Hematopoietic multipotent progenitor cell treated with erythropoietin and hydrocortisone succinate and interleukin-3 and kit ligand, for 8 days (in vitro differentiated cells): ENCODE measurements at places on chromosomes 5 and 9.

DNA sequence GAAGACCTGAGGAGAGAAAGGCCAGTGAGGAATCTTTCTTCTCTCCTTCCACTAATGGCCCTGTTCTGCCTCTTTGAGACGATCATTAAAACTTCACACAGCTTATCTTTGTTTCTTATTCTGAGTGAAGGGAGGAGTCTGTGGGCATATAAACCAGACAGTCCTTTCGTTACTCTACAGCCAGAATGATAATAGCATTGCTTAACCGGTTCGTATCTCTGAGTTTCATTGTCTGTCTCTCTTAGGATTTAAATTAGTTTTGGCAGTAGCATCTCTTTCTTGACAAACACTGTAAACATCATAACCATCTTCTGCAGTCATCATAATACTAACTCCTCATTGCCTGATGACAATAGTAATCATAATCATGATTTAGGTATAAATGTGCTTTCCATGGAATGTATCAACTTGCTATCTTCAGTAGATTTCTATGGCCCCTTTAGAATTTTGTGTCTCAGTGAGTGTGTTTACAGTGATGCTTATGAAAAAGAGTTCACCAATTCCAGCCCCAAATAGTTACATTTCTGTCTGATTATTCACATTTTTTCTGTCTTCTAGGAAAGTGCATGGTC is 618.8 kb upstream of the KLF4 start:
- peak; percentile 37 for DNase-seq

GRCh38 chr9:127913682-127914081 is 3.2 kb downstream of the ST6GALNAC4 start:
- DNase-seq, result no peak

DNA sequence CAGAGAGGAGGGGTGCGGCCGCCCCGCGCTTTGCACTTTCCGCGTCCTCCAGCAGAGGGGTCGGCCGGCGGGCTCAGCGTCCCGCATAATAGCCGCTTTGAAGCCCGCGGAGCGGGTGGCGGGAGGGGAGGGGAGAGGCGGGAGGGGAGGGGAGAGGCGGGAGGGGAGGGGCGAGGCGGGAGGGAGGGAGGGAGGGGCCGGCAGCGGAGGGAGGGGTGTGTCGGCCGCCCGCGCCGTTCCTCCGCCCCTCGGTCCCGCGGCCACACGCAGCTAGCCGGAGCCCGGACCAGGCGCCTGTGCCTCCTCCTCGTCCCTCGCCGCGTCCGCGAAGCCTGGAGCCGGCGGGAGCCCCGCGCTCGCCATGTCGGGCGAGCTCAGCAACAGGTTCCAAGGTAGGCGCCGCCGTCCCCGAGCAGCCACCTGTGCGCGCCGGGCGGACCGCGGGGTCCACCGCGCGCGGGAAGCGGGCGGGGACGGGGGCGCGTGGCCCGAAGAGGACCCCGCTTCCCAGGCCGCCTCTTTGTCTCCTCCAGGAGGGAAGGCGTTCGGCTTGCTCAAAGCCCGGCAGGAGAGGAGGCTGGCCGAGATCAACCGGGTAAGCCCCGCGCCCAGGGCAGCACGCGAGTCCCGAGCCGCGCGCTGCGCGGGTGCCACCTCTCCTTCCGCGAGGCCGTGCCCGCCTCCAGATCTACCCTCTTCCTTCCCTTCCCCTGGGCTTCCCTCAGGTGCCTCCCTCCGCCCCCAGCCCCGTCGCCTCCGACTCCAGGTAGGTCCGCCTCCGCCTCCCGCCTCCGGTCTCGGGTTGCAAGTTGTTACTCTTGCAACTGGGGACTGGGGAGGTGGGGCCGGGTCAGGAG is at the start of gene AIF1L:
Gene AIF1L (plus strand): TSS at position 263 of the 857 bp plus-strand sequence. CDS start 99 bp downstream, at position 362.
- DNase-seq, result no peak

- DNase-seq, result no peak
Measured at GRCh38 chr9:83167126-83167525, 104.2 kb upstream of the RASEF start.

- no peak for DNase-seq
Measured at GRCh38 chr9:112084334-112084733, 90.8 kb downstream of the SUSD1 start.

- no peak for DNase-seq
Measured at GRCh38 chr5:96778409-96778808, 29.3 kb downstream of the ERAP1 start.

DNA sequence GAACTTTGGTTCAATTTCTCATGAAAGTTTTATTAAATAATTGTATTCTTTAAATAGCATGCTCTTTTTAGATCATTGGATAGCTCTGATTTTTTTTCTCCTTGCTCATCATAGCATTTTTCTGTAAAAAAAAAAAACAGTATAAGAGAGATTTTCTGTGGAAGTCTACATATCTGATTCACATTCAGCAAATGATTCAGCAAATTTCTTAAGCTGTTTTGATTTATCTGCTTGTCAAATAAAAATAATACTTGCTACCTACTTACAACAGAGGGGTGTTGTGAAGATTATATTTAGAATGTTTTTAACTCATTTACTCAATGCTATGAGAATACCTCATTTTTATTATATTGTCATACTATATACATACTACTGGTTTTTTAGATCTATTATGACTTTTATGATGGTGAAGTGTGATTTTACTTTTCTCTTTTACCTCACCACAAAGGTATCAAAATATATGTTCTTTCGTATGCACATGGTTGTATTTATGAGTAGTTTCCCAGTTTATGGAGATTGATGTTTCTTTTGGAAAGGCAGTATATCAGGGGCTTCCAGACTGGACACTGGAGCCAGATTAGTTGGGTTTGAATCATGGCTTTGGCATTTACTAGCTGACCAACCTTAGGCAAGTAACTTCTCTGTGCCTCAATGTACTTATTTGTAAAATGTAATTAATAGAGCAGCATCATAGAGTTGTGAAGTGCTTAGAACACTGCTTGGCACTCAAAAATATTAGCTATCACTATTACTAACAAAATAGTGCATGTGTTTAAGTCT is 25.5 kb downstream of the TNPO1 start:
- no peak for DNase-seq
